ENCODE measurements at places on chromosomes 16 and 17.

DNA sequence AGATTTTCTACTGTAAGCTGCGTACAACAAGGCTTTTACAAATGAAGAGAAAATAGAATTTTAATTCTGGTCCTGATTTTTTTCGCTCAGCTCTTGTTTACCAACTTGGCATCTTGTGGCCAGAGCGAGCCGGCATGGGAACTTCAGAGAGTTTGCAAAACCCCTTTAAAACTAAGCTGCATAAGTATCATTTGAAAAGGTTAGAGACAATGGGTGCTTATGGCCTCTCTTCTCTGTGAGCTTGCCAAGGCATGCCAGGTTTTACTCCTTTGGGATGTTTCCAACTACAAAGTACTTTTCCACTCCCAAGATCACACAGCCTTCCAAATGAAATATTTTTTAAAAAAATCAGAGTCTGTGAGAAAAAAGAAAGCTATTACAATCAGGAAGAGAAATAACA is 62.4 kb upstream of the FA2H start:
- no peak for DNase-seq

- DNase-seq = no peak
These were observed 3.0 kb upstream of the PIPOX start for GRCh38 chr17:29039764-29040598.

DNA sequence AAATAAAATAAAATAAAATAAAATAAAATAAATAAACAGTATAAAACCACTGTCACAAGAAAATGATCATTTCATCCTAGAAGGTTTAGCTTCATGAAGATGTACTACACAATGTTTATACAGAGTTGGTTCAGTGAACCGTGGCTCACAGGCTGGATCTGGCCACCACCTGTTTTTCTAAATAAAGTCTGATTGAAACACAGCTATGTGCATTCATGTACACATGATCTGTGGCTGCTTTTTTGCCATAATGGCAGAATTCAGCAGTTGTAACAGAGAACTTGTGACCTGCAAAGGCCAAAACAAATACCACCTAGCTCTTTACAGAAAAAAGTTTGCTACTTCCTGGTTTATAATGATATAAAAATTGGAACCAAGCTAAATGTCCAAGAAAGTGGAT is 12.6 kb upstream of the RPRML start:
- no peak for DNase-seq

- DNase-seq = no peak
These were observed 8.6 kb downstream of the CX3CL1 start for GRCh38 chr16:57380671-57381462.

Measured in left renal cortex interstitium (tissue), 4 donors.